ENCODE measurements at places on chromosomes 3 and 15.

DNA sequence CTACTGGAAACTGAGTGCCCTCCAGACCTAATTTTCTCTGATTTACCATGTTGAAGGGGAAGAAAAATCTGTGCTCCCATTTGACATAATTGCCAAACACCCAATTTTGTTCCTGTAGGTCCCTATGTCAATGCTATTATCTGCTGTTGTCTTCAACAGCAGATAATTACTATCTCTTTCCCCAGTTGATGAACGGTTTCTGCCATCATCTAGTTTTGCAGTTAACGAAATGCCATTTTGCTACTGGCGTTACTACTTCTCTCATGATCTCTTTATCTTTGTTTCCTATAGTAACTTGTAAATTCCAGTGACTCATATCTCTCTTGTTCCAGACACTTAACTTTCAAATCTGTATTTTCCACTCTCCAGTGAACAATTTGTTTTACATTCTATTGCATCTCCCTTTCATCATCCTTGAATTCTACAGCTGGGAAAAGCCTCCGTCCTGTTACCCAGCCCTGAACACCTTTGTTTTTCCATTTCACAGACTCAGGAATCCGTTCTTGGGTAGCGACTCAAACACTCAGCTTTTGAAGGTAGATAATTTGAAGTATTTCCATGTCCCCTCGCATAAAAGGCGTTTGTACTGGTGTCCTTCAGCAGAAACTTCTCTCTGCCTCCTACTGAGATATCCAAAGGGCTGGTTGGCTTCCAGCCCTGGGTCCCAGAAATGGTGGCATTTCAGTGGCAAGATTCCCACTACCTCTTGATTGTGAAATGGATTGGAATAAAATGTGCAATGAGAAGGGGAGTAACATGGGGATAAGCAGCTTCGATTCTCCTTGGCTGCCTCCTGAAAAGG lies 111.7 kb downstream of the FOXB1 start:
- H3K4me3 ChIP-seq = no peak overlapping the region
- H3K27me3 ChIP-seq = peaks cover 40% of the 10 kb centered on the region

DNA sequence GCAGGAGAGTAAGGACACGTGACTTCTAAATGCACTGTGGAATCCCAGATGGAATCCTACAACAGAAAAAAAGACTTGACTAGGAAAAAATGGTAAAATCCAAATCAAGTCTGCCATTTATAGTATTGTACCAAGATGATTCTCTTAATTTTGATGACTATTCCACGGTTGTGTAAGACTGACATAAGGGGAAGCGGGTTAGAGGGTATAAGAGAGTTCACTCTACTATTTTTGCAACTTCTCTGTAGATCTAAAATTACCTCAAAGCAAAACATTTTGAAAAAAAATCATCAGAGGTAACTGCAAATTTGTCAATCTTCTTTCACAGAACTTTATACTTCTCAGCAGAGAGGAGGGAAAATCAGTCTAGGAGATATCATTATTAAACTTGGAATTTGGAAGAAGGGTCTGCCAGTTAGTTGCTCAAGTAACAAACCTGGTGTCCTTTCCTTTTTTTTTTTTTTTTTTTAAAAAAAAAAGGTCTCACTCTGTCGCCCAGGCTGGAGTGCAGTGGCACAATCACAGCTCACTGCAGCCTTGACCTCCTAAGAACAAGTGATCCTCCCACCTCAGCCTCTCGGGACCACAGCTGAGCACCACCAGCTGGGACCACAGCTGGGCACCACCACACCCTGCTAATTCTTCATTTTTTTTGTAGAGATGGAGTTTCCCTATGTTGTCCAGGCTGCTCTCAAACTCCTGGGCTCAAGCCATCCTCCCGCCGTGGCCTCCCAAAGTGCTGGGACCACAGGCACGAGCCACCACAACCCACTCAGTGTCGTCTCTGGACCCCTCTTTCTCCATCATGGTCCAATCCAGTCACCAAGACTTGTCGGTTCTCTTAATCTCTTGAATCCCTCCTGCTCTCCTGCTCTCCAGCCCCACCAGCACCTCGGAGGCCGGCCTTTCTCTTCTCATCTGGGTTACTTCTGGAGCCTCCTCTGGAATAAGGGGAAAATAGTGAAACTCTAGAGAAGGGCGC lies 14.9 kb upstream of the HES1 start:
- no peak for DNase-seq
- H3K4me3 ChIP-seq = no peak overlapping the region
- H3K4me1 ChIP-seq = no peaks in the 10 kb centered on the region
- H3K27me3 ChIP-seq = peaks cover 3% of the 10 kb centered on the region
- H3K27ac ChIP-seq = no peak overlapping the region
- H3K36me3 ChIP-seq = no peaks in the 10 kb centered on the region

- no peak overlapping the region for H3K4me3 ChIP-seq
- no peaks in the 10 kb centered on the region for H3K27me3 ChIP-seq
- DNase-seq = no peak
These were observed 3.7 kb downstream of the STARD9 start for GRCh38 chr15:42578984-42579537.

- no peak for DNase-seq
- H3K27me3 ChIP-seq = no peaks in the 10 kb centered on the region
These were observed 44.2 kb upstream of the TIPARP start for GRCh38 chr3:156630081-156630772.

DNA sequence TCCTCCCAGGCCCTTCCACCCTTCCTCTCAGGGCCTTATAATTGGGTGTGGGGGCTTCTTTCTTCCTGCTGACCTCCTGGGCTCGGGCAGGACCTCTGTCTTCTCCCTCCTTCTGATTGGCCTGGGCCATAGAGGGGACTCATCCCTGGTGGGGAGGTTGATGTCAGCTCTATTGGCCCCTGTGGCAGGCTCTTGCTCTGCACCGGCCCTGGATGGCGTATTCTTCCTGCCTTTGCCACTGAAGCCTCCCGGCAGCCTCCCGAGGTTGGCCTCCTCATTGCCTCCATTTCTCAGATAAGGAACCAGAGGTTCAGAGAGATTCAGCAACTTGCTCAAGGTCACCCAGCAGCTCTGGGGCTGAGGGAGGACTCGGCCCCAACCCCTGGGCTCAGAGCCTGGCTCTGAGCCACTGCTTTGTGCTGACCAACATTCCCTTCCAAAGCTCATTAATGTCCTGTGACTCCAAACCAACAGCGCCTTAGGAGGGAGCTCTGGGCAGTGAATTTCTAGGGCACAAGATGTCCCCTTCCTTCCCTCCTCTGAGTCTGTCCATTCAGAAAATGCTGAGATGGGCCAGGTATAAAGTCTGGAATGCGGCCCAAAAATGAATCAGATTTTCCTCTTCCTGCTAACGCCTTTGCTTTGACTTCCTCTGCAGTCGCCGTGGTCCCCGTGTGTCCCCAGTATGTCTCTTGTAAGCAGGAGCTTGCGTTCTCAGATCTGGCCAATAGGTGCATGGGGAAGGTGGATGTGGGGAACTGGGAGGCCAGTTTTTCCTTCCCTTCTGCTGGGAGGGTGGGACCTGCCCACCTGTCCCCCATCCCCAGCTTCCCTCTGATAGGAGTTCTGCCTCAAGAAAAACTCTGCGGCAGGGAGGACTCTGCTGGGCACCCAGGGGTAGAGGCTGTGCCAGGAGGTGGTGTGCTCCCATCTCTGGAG lies 74.2 kb downstream of the HMCES start:
- H3K36me3 ChIP-seq = no peaks in the 10 kb centered on the region
- no peak overlapping the region for H3K4me3 ChIP-seq
- H3K27me3 ChIP-seq = no peaks in the 10 kb centered on the region
- DNase-seq = peak; percentile 51
- H3K4me1 ChIP-seq = peaks cover 6% of the 10 kb centered on the region

DNA sequence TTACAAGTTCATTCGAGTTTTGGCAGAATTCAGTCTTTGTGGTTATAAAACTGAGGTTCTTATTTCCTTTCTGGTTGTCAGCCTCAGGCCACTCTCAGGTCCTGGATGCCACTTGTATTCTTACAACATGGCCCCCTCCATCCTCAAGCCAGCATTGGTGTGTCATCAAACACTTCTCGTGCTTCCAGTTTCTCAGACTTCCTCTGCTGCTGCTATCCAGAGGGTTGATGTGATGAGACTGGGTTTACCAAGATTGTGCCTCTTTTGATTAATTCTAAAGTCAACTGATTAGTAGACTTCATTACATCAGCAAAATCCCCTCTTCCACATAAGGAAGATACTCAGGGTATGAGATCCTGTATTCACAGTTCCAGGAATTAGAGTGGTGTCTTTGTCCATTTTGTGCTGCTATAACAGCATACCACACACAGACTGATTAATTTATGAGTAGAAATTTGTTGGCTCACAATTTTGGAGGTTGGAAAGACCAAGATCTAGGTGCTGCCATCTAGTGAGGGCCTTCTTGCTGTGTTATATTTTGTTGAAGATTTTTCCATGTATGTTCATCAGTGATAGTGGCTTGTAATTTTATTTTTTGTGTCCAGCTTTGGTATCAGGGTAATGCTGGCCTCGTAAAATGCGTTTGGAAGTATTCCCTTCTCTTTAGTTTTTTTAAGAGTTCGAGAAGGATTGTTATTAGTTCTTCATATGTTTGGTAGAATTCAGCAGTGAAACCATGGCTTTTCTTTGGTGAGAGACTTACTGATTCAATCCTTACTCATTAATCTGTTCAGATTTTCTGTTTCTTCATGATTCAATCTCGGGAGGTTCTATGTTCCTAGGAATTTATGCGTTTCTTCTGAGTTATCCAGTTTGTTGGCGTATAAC lies 11.1 kb downstream of the LRCH3 start:
- peaks cover 9% of the 10 kb centered on the region for H3K4me1 ChIP-seq
- DNase-seq = no peak
- H3K27ac ChIP-seq = no peak overlapping the region
- H3K27me3 ChIP-seq = no peaks in the 10 kb centered on the region
- no peak overlapping the region for H3K4me3 ChIP-seq

DNA sequence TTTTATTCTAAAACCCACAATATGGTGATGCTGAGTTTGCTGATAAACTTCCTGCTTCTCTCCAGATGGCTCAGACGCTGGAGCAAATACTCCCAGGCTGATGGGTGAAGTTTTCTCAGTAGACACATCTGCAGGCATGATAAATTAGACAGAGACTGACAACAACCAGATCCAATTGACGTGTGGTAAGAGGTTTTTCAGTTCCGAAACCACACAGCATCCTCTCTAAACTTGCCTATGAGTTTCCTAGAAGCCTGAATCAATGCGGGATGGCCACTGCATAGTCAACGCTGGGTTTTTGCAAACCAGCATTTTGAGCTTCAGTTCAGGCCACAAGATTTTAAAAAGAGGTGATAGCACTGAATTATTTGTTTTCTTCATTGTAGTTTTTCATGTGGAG lies 360.3 kb upstream of the ARRDC4 start:
- no peaks in the 10 kb centered on the region for H3K36me3 ChIP-seq
- DNase-seq = no peak
- H3K27ac ChIP-seq = no peak overlapping the region
- no peaks in the 10 kb centered on the region for H3K4me1 ChIP-seq
- H3K27me3 ChIP-seq = no peaks in the 10 kb centered on the region

GRCh38 chr3:59800481-59800880 lies 750.7 kb upstream of the CFAP20DC start:
- no peak overlapping the region for H3K27ac ChIP-seq
- no peak for DNase-seq
- H3K4me3 ChIP-seq = no peak overlapping the region
- H3K36me3 ChIP-seq = no peaks in the 10 kb centered on the region
- no peaks in the 10 kb centered on the region for H3K27me3 ChIP-seq

- H3K4me1 ChIP-seq = peaks cover 7% of the 10 kb centered on the region
- H3K27ac ChIP-seq = no peak overlapping the region
- no peaks in the 10 kb centered on the region for H3K27me3 ChIP-seq
These were observed 75.2 kb downstream of the CHRNA7 start for GRCh38 chr15:32105258-32106241.

- H3K4me3 ChIP-seq = no peak overlapping the region
- no peaks in the 10 kb centered on the region for H3K4me1 ChIP-seq
- DNase-seq = no peak
- H3K27me3 ChIP-seq = no peaks in the 10 kb centered on the region
- H3K36me3 ChIP-seq = no peaks in the 10 kb centered on the region
These were observed 89.6 kb upstream of the SNRK start for GRCh38 chr3:43196721-43197120.

- H3K27ac ChIP-seq = no peak overlapping the region
- peaks cover 22% of the 10 kb centered on the region for H3K27me3 ChIP-seq
- H3K4me1 ChIP-seq = no peaks in the 10 kb centered on the region
- no peak overlapping the region for H3K4me3 ChIP-seq
These were observed 13.6 kb downstream of the IGDCC4 start for GRCh38 chr15:65409036-65409631.

- no peaks in the 10 kb centered on the region for H3K27me3 ChIP-seq
- no peak for DNase-seq
- peak overlapping the region; percentile 13 for H3K4me3 ChIP-seq
- H3K4me1 ChIP-seq = no peaks in the 10 kb centered on the region
These were observed 157.3 kb upstream of the CGNL1 start for GRCh38 chr15:57218826-57219576.

GRCh38 chr3:17136136-17136721 lies 251.5 kb downstream of the PLCL2 start:
- no peak overlapping the region for H3K4me3 ChIP-seq
- no peaks in the 10 kb centered on the region for H3K27me3 ChIP-seq
- H3K27ac ChIP-seq = no peak overlapping the region
- peak; percentile 62 for DNase-seq

- H3K4me1 ChIP-seq = no peaks in the 10 kb centered on the region
- no peaks in the 10 kb centered on the region for H3K36me3 ChIP-seq
- no peak overlapping the region for H3K4me3 ChIP-seq
These were observed 47.1 kb downstream of the HHLA2 start for GRCh38 chr3:108343491-108343890.

GRCh38 chr15:98805434-98806274 lies 157.3 kb downstream of the IGF1R start:
- no peaks in the 10 kb centered on the region for H3K27me3 ChIP-seq
- peaks cover 35% of the 10 kb centered on the region for H3K4me1 ChIP-seq
- H3K27ac ChIP-seq = no peak overlapping the region
- no peaks in the 10 kb centered on the region for H3K36me3 ChIP-seq
- H3K4me3 ChIP-seq = no peak overlapping the region

- H3K36me3 ChIP-seq = peaks cover 15% of the 10 kb centered on the region
- H3K4me1 ChIP-seq = no peaks in the 10 kb centered on the region
- no peak for DNase-seq
- no peak overlapping the region for H3K27ac ChIP-seq
- H3K4me3 ChIP-seq = no peak overlapping the region
These were observed 103.3 kb upstream of the SLC2A2 start for GRCh38 chr3:171129827-171130226.

DNA sequence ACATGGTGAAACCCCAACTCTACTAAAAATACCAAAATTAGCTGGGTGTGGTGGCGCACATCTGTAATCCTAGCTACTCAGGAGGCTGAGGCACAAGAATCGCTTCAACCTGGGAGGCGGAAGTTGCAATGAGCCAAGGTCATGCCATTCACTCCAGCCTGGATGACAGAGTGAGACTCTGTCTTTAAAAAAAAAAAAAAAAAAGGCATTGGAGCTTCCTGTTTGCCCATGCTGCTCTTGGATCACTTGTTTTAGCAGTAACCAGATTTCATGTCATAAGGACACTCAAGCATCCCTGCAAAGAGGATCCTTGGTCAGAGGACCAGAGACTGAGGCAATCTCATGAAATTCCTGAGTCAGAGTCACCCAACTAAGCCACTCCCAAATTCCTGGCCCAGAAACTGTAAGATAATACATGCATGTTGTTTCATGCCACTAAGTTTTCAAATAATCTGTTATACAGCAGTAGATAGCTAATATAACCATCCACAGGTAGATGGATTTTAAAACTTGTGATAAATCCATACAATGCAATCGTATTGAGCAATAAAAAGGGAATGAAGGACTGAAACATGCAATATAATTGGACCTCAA lies 82.0 kb upstream of the XXYLT1 start:
- H3K27ac ChIP-seq = no peak overlapping the region
- no peak for DNase-seq
- no peak overlapping the region for H3K4me3 ChIP-seq
- no peaks in the 10 kb centered on the region for H3K4me1 ChIP-seq
- H3K27me3 ChIP-seq = no peaks in the 10 kb centered on the region

Measured in heart left ventricle (tissue), 16 donors.